Activated CD8-positive, alpha-beta memory T cell treated with anti-CD3 and anti-CD28 coated beads for 1 hour (primary cell): ENCODE measurements at places on chromosomes 5 and 9.

GRCh38 chr9:6034954-6035353, 19.5 kb upstream of the RANBP6 start:
- DNase-seq = no peak

DNA sequence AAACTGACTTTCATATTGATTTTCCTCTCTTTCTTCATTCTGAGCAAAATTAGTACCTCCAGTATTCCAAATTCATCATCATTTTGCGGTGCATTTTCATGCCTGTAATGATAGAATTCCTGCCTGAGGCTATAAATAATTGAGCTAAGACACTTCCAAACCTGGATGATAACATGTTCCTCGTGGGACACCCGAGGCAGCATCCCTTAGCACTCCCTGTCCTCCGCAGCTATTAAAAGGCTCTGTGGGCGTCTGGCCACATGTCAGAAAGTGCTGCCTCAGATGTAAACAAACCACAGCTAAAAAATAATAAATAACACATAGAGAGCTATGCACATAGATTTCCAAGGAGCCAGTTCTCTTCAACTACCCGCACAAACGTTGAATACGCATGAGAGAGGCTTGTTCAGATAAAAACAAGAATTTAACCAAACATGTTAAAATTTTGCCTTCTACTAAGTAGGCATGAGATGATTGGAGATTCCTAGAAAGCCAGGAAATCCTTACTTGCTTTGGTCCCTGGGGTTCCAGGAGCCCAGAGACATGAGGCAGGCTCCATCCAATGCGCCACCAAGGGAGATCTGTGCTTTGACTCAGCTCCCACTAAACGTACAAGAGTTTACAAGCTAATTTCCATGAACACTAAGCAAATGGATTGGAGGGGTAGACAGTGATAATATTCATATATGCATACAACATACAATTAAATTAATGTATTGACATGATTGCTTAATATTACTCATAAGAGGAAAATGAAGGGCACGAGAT, 82.7 kb downstream of the SHC3 start:
- DNase-seq = no peak

- DNase-seq = no peak
Measured at GRCh38 chr5:31806561-31806960, 167.6 kb downstream of the PDZD2 start.

DNA sequence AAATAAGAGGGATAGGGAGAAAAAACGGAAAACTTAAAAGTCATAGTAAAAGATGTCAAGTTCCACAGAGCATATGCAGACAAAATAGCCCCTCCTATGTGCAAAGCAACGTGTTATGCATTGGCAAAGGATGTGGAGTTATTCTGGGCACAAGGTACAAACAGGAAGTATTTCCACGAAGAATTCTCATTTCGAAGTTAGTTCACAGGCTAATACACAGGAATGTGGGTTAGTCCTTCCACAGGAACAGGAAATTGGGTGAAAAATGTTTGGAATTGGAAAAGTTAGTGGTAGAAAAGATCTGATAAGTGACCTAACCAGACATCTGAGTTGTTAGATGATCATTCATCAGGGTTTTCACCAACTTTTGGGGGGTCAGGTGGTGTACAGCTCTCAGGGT, 326.6 kb downstream of the EBF1 start:
- DNase-seq = no peak

DNA sequence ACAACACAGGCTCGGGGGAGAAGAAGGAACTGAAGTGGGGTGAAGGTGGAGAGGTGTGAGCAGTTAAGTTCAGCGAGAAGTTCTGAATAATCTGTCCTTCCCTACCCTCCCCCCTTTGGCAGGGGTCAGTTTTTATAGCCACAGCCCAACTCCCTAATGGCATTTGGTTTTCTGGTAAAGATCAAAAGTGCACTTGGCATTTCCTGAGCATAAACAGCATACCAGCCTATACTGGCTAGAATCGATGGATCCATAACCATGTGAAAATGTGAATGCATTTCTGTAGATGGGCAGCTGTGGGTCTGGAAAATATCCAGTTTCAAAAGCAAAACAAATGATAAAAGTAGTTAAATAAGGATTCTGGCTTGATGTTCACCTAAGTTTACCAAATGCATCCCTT, 410.9 kb downstream of the PLK2 start:
- DNase-seq = no peak

- DNase-seq = no peak
Measured at GRCh38 chr9:107138261-107138992, 144.7 kb upstream of the RAD23B start.

GRCh38 chr9:19269582-19269981, 39.1 kb downstream of the DENND4C start:
- no peak for DNase-seq
